IPS DF 6.9 (cell line): ENCODE measurements at places on chromosomes 1 and 21.

DNA sequence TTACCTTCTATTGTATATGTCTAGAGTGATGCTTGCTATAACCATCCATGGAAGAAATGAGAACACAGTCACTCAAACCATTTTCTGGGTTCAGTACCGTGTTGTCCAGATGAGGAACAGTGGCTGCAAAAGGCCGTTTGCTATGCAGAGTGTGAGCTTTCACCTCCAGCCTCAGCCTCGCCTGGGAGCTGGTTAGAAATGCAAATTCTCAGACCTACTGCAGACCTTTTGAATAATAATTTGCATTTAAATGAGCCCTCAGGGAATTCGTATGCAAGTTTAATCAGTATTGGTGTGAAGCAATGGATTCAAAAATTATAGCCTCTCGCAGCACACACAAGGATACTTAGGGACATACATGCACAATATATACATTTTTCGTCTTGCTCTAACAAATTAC, 24.1 kb downstream of the KCNJ15 start:
- DNase-seq = no peak

DNA sequence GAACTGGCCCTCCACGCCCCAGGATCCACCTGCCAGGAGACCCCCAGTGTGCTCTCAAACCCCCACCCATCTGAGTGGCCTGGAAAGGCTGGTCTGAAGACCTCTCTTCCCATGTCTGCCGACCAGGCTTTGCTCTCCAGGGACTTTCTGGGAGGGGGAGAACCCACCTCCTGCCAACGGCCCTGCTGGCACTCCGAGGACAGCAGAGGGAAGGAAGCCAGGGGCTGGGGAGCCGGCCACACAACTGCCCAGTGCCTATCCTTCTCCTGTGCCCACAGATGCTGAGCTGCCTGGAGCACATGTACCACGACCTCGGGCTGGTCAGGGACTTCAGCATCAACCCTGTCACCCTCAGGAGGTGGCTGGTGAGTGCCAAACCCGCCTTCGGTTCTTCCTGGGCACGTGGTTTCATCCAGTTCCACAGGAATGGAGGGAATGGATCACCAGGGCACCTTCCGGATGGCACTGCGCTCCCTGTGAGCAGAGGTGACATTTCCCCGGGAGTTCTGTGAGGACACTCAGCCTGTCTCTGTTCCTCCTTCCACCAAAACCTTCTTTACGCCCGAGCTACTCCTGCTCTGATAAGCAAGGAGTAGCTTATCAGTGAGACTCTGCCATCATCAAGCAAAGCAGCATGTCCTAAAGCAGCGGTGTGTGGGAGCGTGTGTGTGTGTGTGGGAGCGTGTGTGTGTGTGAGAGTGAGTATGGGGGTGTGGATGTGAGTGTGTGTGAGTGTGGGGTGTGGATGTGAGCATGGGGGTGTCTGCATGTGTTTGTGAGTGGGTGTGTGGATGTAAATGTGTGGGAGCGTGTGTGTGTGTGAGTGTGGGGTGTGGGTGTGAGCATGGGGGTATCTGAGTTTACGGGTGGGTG, 105.5 kb downstream of the PDE9A start:
- no peak for DNase-seq

GRCh38 chr21:32795802-32796559, 24.4 kb upstream of the PAXBP1 start:
- DNase-seq = no peak

DNA sequence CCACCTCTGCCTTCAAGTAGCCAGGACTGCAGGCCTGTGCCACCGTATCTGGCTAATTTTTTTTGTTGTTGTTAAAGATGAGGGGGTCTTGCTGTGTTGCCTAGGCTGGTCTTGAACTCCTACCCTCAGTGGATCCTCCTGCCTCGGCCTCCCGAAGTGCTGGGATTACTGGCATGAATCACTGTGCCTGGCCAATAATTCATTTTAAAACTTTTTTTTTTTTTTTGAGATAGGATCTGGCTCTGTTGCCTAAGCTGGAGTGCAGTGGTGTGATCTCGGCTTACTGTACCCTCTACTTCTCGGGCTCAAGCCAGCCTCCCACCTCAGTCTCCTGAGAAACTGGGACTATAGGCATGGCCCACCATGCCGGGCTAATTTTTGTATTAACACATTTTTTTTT, 3.5 kb downstream of the CDC73 start:
- DNase-seq = no peak

GRCh38 chr21:45029948-45030681, 44.3 kb upstream of the ADARB1 start:
- DNase-seq = no peak

DNA sequence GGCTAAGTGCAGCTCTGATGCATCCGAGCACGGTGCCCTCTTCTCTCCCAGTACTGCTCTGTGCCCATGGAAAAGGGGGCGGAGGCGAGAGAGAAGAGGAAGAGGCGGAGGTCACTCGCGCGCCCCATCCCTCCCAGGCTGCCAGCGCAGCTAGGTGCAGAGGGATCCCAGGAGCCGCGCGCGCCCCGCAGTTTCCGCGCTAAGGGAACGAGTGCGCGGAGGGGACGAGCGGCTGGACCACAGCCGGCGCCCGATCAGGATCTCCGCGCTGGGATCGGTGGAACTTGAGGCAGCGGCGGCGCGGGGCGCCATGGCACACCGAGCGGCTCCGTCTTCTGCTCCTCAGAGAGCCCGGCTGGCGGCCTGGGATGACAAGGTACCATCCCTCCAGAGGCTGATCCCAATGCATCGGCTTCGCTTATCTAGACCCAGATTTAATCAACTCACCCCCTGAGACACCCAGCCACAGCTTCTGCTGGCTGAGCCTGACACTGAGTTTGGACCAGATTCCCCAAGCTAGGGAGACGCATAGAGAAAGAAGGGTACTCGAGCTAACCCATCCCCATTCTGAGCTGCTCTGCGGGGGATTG, at the start of gene PTGFR:
Gene PTGFR, plus strand, starts transcription at position 114 of the 590 bp plus-strand sequence. CDS start 1,770 bp downstream, outside the sequence.
- DNase-seq = peak; percentile 7

GRCh38 chr1:92853299-92853698, 21.5 kb downstream of the RPL5 start:
- no peak for DNase-seq

- DNase-seq = no peak
Observed at GRCh38 chr1:108657356-108658080, 3.4 kb downstream of the HENMT1 start.
